ENCODE measurements at places on chromosomes 13 and 19.

- no peak for DNase-seq
Measured at GRCh38 chr13:36261011-36261410, 36.6 kb downstream of the CCDC169 start.

GRCh38 chr13:42656161-42656560 is 82.2 kb downstream of the TNFSF11 start:
- no peak for DNase-seq

DNA sequence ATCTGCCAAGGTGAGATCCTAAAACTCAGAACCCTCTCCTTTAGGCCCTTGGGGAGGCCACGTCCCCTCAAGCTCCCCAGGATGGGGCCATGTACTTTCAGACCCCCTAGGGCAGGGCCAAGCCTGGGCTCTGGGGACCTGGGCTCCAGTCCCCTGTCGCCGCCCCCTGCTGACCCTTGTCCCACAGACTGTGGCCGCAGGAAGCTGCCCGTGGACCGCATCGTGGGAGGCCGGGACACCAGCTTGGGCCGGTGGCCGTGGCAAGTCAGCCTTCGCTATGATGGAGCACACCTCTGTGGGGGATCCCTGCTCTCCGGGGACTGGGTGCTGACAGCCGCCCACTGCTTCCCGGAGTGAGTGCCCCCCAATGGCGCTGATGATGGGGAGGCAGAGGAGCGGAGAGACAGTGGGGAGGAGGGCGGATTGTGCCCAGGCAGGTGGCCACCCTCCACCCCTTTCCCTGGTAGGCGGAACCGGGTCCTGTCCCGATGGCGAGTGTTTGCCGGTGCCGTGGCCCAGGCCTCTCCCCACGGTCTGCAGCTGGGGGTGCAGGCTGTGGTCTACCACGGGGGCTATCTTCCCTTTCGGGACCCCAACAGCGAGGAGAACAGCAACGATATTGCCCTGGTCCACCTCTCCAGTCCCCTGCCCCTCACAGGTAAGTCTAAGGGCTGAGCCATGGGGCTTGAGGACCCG is 18.8 kb downstream of the HPN start:
- no peak for DNase-seq

GRCh38 chr13:33139780-33140535 is 123.7 kb downstream of the KL start:
- DNase-seq: no peak

DNA sequence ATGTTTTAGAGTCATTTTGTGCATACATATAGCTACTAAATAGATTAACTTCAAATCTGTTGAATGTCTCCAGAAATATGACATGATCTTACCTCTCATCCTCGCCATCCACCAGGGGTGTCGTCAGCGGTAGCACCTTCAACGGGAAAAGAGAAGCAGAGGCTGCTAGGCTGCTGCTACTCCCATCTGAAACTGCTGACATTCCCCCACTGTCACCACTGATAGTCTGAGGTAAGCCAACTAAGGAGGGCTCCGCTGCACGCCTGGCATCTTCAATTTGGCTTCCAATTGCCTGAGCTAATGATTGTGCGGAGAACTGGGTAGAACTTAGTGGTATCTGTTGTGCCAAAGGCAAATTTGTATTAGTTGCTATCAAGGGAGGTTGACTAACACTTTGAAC is 3.1 kb downstream of the TSC22D1 start:
- no peak for DNase-seq

DNA sequence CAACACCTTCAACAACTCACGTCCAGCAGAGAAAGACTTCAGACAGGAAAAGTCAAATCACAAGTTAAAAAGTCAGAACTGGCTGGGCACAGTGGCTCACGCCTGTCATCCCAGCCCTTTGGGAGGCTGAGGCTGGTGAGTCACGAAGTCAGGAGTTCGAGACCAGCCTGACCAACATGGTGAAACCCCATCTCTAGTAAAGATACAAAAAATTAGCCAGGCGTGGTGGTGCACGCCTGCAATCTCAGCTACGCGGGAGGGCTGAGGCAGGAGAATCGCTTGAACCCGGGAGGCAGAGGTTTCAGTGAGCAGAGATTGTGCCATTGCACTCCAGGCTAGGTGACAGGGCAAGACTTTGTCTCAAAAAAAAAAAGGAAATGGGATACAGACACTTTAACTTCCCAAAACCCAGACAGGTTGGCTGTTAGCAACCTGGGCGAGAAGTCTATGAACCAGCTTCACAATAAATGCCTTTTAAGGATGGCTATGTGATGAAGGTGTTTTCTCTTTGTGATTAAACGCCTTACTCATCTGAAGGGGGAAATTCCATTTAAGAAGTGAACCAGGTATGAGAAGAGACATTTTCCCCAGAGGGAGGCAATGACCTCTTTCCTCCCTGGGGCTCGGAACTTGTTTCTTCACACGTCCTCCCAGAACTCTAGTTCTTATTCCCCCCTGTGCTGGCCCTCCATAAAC is 80.4 kb downstream of the INSR start:
- no peak for DNase-seq

DNA sequence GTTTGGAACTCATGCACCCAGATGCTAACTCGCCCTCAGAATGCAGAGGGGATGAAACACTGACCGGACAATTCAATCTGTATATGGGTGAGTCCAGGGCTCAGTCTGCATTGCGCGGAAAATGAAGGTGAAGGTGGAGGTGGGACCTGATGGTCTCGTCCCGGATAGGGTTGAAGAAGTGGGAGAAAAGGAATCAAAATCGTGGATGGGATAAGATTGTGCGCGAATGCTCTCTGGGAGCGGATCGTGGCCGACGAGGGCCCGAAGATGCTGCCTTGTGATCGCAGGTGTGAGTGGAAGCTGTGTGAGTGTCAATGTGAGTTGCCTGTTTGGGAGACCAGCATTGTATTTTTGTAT is 594 bp upstream of the ZNF850 start:
- no peak for DNase-seq

DNA sequence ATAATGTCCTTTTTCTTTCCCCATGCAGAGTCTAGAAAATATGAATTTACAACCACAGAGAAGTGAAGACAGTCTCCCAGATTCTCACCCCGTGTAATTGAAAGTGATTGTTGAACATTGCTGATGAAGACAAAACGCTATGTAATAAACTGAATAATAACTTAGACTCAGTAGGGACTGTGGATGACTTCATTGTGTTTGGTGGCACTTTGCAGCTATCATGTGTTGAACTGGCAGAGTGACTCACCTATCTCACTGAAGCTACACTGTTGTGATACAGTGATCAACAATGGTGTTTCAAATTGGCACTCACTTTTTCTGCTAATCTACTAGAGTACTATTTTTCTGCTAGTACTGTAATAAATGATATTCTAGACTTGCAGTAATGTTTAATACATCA is 261.3 kb downstream of the DACH1 start:
- no peak for DNase-seq

All from activated CD8-positive, alpha-beta memory T cell treated with anti-CD3 and anti-CD28 coated beads for 4 hours (primary cell).